ENCODE measurements at places on chromosomes 7 and 10.

GRCh38 chr7:130350945-130351790 lies 6.6 kb downstream of the CPA5 start:
- no peak for DNase-seq

GRCh38 chr10:107971973-107972372 lies 807.5 kb upstream of the SORCS1 start:
- DNase-seq = peak; percentile 69

- DNase-seq = no peak
These were observed 201.8 kb downstream of the NSUN6 start for GRCh38 chr10:18449611-18450026.

- DNase-seq = no peak
These were observed 7.5 kb upstream of the DDIT4 start for GRCh38 chr10:72265990-72266865.

GRCh38 chr10:97071496-97071895 lies 114.3 kb downstream of the SLIT1 start:
- no peak for DNase-seq

DNA sequence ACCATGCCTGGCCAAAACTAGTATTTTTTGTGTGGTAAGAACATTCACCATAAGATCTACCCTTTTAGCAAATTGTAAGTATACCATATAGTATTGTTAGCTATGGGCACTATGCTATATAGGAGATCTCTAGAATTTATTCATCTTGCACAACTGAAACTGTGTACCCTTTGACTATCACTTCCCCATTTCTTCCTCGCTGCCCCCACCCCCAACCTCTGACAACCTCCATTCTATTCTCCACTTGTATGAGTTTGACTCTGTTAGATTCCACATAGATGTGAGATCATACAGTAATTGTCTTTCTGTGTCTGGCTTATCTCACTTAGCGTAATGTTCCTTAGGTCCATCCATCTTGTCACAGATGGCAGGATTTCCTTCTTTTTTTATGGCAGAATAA lies 3.6 kb downstream of the CASP7 start:
- DNase-seq = no peak

DNA sequence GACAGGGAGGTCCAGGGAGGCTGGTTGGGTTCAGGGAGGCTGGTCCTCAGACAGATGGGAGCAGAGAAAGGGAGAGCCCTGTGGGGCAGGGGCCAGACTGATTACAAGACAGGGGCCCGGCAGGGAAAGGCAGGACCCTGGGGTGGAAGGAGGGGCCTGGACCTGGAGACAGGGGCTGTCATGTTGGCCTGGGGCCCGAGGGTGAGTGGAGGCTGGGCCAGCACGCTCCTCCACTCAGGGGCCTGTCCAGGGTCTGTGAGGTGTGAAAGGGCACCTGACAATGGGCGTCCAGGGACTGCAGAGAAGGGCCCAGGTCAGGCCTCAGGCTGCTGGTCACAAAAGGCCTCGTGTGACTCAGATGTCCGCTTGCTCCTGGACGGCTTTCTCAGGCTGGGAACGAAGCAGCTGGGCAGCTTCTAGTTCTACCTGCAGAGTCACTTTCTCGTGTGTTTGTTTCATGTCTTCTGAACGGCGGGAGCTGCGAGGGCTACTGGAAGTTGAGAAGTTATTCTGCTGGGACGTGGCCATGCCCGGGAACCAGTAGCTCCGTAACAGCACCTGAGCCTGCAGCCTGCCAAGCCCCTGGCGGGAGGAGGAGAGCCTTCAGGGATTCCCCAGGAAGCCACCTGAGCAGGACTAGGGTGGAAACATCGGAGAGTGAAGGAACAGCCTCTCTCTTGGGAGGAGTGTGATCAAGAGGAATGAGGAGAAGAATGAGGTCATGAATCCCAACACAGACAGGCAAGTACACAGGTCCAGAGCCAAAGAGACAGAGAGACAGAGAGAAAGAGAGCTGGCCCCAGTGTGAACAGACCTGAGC lies 65.8 kb downstream of the KLF6 start:
- no peak for DNase-seq

DNA sequence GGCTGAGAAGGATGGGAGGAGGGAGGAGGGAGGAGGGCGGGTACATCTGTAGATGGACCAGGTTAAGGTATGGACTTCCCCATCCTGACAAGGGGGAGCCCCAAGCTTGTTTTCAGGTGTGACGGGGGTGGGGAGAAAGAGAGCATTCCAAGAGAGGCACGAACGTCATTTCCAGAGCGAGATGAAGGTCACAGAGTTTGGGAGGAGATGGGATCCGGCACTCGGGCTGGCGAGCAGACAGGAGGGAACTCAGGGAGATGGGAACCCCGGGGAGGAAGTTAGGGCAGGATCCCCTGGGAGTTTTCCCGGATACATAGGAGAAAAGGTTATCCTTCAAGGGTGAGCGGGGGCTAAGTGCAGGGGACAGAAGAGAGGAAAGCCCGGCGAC lies 118.8 kb downstream of the CUX1 start:
- DNase-seq = no peak

DNA sequence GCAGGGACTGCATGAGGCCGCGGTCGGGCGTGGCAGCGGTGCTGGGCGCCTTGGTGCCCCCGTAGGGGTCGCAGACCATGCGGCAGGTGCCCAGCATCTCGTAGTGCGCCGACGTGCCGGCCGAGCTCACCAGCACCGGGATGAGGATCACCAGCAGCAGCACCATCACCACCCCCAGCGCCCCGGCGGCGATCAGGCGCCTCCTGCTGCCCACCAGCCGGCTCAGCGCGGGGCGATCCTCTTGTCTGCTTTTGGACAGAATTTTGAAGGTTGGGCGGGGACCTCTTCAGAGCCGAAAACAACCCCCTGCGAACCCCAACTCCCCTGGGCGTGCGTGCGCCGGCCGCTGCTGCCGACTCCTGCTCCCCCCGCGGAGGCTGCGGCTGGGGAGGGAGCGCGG lies 779 bp downstream of the C1QL3 start:
- DNase-seq = peak; percentile 8

- no peak for DNase-seq
These were observed 7.7 kb downstream of the PTN start for GRCh38 chr7:137335814-137336213.

DNA sequence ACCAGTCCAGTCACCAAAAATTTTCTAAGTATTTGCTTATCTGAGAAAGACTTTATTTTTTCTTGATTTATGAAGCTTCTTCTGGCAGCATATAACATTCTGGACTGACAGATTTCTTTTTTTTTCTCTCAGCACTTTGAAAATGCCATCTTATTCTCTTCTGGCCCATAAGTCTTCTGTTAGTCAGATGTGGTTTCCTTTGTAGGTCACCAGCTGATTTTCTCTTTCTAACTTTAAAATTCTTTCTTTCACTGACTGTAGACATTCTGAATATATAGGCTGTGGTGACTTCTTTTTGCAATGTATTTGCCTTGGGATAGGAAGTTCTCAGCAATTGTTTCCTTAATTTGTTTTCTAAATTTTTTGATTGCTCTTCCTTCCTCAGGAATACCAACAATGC lies 172.5 kb downstream of the CCDC7 start:
- no peak for DNase-seq

DNA sequence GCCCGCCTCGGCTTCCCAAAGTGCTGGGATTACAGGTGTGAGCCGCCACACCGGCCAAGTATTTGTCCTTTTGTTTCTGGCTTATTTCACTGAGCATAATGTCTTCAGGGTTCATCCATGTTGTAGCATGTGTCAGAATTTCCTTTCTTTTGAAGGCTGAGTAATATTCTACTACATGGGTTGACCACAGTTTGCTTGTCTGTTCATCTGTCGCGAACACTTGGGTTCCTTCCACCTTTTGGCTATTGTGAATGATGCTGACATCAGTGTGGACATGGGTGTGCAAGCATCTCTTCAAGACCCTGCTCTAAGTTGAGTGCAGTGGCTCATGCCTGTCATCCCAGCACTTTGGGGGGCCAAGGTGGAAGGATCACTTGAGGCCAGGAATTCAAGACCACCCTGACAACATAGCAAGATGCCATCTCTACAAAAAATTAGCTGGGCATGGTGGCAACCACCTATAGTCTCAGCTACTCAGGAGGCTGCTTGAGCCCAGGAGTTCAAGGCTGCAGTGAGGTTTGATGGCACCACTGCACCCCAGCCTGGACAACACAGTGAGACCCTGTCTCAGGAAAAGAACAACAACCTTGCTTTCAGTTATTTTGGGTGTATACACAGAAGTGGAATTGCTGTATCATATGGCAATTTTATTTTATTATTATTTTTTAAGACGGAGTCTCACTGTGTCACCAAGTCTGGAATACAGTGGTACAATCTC lies 17.0 kb downstream of the CHST12 start:
- no peak for DNase-seq
